ENCODE measurements at places on chromosomes 11 and 22.

DNA sequence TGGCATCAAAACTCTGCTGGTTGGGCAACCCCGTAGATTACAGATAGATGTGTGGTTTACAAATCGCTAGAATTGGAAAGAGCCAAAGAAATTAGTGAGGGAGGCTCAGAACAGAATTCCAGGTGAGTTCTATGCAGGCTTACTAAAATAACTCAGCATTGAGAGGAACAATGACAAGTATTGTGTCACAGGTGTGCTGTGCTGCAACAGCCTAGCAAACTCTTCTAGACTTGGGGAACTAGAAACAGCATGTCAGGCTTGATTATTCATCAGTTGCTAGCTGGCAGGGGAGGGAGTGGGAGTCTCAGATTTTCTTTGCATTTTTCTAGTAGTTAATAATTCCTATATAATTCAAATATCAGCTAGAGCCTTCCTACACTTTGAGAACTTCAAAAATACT lies 26.3 kb upstream of the RASD2 start:
- no peak for DNase-seq

DNA sequence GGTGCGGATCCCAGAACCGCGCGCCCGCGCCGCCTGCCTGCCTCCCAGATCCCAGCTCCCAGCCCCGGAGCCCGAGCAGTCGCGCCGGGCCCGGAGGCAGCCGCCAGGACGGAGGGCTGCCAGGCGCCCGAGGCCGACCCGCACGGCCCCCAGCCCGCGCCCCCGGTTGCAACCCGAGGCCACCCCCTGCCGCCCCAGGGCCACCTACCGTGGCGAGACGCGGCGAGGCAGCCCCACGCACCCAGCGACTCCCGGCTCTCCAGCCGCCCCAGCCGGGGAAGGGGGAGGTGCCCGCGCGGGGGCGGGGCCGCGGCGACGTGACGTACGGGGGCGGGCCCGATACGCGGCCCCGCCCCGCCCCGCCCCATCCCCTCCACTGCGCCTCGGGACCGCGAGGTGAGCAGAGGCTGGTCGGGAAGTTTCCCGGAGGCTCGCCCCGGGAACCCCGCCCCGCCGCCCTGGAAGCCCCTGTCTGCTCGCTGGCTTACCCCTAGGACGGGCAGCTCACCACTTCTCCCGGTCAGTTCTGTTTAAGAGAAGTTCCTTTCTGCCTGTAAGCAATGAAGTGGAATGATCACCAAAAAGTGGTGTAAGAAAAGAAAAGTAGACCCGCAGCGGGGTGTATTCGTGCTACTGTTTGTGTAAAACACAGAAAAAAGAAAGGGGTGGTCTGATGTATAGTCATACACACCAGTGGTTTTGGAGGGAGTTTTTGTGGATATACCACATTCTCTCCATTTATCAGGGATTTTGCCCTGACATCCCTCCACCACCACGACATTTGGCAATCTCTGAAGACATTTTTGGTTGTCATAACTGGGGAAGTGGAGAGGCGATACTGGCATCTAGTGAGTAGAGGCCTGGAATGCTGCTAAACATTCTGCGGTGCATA lies at the start of gene TPST2:
Gene TPST2, minus strand, starts transcription at position 288 of the 892 bp plus-strand sequence. CDS start 48,502 bp downstream, outside the sequence.
- DNase-seq: peak; percentile 81

DNA sequence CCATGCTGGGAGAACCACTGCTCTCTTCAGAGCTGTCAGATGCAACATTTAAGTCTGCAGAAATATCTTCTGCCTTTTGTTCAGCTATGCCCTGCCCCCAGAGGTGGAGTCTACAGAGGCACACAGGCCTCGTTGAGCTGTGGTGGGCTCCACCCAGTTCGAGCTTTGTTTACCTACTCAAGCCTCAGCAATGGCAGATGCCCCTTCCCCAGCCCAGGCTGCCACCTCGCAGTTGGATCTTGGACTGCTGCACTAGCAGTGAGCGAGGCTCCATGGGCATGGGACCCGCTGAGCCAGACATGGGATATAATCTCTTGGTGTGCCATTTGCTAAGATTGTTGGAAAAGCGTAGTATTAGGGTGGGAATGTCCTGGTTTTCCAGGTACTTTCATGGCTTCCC lies 229.1 kb upstream of the C11orf87 start:
- no peak for DNase-seq

- no peak for DNase-seq
Measured at GRCh38 chr11:36564376-36565030, 3.3 kb upstream of the RAG1 start.

DNA sequence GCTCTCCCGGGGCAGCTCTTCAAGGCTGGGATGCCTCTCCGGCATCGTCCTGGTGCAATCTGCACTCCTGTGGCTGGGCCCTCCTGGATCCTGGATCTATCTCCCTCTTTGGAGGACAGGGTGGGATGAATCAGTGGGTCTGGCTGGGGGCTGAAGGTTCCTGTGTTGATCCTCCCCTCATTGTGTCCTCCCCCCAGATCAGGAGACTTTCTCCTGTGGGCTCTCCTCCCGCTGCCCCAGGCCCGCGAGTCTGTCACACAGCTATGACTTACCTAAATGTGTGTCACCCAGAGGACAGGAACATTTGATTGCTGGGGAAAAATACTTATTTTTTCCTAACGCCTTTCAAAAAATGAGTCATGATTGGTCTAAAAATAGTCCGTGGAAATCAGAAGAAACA lies 106.8 kb upstream of the NECTIN1 start:
- DNase-seq: no peak

DNA sequence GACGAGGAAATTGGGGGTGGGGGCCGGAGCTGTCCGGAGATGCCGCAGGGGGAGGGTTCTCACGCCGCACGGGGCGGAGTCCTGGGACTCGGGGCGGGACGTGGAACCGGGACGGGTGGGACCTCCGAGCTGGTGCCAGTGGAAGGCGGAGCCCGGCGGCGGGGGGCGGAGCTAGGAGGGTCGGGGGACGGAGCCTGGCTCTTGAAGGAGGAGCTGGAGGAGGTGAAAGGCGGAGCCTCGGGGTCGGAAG lies 271 bp downstream of the FKBP2 start:
- DNase-seq: peak; percentile 100

DNA sequence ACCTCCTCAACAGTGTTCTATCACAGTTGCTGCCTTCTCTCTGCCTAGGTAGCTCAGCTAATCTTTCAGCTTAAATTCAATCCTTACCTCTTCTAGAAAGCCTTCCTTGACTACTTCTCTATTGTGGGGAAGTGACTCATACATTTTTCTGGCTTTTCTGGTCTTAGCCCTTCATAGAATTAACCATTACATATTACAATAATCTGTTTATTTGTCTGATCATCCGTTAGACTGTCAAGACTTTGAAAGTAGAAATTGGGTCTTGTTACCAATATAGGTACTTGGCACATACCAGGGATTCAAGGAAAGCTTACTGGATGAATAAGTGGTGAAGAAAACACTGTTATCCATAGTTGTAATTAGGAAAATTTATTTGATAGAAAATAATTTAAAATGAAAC lies 89.6 kb downstream of the FANCF start:
- DNase-seq: no peak

GRCh38 chr22:24186352-24186740 lies 5.1 kb downstream of the SUSD2 start:
- DNase-seq: no peak

DNA sequence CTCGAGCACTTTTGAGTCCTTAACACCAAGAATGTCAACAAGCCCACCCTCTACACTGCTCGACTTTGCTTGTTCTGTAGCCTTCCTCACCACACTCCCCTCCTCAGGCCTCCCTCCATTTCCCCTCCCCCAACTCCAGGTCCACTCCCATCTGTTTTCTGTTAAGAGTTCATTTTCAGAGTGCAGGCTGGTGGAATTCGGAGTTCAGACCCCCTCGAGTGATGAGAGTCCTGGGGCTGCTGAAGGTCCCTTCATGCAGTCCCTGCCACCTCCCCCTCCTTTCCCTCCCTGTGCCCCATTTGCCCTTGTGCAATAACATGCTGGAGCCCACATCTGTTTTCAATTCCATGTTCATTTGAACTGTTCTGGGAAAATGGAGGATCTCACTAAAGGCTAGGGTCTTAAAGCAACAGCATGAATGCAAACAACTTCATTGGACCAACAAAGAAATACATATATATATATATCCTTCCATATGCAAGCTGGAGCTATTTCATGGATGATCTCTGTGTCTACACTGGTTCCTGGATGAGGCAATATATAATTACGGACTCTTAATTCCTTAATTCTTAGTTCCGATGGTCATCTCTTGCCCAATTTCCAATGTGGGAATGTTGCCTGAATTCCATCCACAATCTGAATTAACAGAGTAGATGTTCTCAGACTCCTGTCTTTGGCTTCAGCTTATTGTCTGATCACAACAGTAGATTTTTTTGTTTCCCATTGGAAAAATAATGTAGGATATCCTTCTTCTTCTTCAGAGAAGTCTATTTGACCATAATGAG lies 340.4 kb downstream of the ETS1 start:
- DNase-seq: no peak

DNA sequence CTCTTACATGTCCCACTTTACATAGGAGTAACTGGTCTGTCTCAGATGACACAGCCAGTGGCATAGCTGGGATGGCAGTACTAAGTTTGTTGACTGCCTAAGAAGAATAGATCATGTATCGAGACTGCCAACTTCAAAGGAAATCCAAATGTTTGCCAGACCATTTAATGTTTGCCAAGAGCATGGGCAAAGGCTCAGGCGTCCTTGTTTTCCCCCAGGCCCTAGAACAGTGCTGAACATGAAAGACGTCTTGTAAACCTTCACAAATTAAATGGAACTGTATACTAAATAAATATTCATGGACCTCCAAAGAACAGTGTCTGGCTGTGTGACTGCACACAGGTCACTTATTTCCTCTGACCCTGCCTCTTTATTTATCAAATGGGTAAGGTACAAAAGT lies 234.7 kb upstream of the CCDC90B start:
- DNase-seq: no peak

- no peak for DNase-seq
Measured at GRCh38 chr11:65529475-65530156, 4.7 kb downstream of the SCYL1 start.

- DNase-seq: no peak
Measured at GRCh38 chr11:92224054-92224406, 588 bp upstream of the FAT3 start.

DNA sequence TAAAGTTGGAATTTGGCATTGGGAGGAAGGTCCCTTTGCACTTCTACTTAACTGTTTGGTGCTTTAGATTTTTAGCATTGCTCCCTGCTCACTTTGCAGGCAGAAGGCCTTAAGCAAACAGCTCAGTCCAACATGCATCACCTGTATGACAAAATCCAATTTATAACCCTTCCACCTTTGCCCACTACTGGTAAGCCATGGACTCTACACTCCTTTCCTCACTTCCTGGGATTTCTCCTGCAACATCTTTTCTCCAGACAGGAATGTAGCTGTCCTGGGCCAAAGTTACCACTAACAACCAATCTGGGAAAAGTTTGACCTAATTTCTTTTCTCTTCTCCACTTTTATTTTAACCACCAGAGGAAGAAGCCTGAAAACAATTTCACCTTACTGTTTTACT lies 1.8 kb upstream of the OR2D2 start:
- no peak for DNase-seq

GRCh38 chr11:65524014-65524740 lies 706 bp upstream of the SCYL1 start:
- no peak for DNase-seq

DNA sequence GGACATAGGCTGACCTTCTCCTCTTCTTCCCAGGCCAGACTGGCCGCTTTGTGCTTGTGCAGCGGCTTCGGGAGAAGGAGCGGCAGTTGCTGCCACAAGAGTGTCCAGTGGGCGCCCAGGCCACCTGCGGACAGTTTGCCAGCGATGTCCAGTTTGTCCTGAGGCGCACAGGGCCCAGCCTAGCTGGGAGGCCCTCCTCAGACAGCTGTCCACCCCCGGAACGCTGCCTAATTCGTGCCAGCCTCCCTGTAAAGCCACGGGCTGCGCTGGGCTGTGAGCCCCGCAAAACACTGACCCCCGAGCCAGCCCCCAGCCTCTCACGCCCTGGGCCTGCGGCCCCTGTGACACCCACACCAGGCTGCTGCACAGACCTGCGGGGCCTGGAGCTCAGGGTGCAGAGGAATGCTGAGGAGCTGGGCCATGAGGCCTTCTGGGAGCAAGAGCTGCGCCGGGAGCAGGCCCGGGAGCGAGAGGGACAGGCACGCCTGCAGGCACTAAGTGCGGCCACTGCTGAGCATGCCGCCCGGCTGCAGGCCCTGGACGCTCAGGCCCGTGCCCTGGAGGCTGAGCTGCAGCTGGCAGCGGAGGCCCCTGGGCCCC lies 1.4 kb downstream of the RASSF7 start:
- DNase-seq: no peak

GRCh38 chr11:74138572-74138971 lies 32.2 kb downstream of the C2CD3 start:
- DNase-seq: no peak

GRCh38 chr11:61042961-61043540 lies 59.2 kb upstream of the CD5 start:
- DNase-seq: no peak

Measured in activated T-cell treated with anti-CD3 and anti-CD28 coated beads for 48 hours (primary cell).